ENCODE measurements at places on chromosomes 3 and 15. TPM values are rescaled to one million over a fixed set of nuclear protein-coding genes. Genes with fewer than 3 reads are reported as not detected.

The GMPS gene
- 54.3 TPM for polyA plus RNA-seq

The PCSK6 gene
- 1.5 TPM for polyA plus RNA-seq

The GUCA1C gene
- 0.43 TPM for polyA plus RNA-seq

The FRMD4B gene
- 15.1 TPM for polyA plus RNA-seq

The MUC20 gene
- 0.16 TPM for polyA plus RNA-seq

The BCL2A1 gene
- not detected for polyA plus RNA-seq

The PLSCR2 gene
- not detected for polyA plus RNA-seq

The LDHAL6B gene
- polyA plus RNA-seq, result not detected

The CLEC3B gene
- not detected for polyA plus RNA-seq

The DTX3L gene
- polyA plus RNA-seq, result 13.1 TPM

The CMTM6 gene
- polyA plus RNA-seq, result 24.3 TPM

The SPRED1 gene
- polyA plus RNA-seq, result 4.5 TPM

The IL17RB gene
- 0.03 TPM for polyA plus RNA-seq

The POPDC2 gene
- 0.40 TPM for polyA plus RNA-seq

The SNRK gene
- polyA plus RNA-seq, result 6.0 TPM

The PLCH1 gene
- polyA plus RNA-seq, result 0.02 TPM

The CATSPER2 gene
- 2.9 TPM for polyA plus RNA-seq

The IGSF11 gene
- polyA plus RNA-seq, result not detected

The ASB14 gene
- polyA plus RNA-seq, result not detected

The KIF7 gene
- 3.8 TPM for polyA plus RNA-seq

The AP3B2 gene
- 0.57 TPM for polyA plus RNA-seq

The SERINC4 gene
- polyA plus RNA-seq, result 0.06 TPM

The FBLN2 gene
- polyA plus RNA-seq, result 4.1 TPM

The GOLGA6A gene
- not detected for polyA plus RNA-seq

The RPL39L gene
- polyA plus RNA-seq, result 65.7 TPM

The RYR3 gene
- not detected for polyA plus RNA-seq

The ADCY5 gene
- polyA plus RNA-seq, result 0.01 TPM

The WNT5A gene
- 4.0 TPM for polyA plus RNA-seq

The IQCH gene
- polyA plus RNA-seq, result 0.84 TPM

The TUSC7 gene
- not detected for polyA plus RNA-seq

The LRRIQ4 gene
- polyA plus RNA-seq, result not detected

The RBP2 gene
- not detected for polyA plus RNA-seq

The CLDN16 gene
- not detected for polyA plus RNA-seq

The ERICH6 gene
- polyA plus RNA-seq, result not detected

The EPB42 gene
- polyA plus RNA-seq, result not detected

The LRRC2 gene
- 0.34 TPM for polyA plus RNA-seq

The TMA7 gene
- 616 TPM for polyA plus RNA-seq

The UBA7 gene
- 3.9 TPM for polyA plus RNA-seq

The DUOXA2 gene
- not detected for polyA plus RNA-seq

The SNURF gene
- polyA plus RNA-seq, result 8.6 TPM

The CYP1A1 gene
- polyA plus RNA-seq, result 0.67 TPM

The PEX5L gene
- 0.20 TPM for polyA plus RNA-seq

The GOLGA6D gene
- polyA plus RNA-seq, result not detected

The GP5 gene
- polyA plus RNA-seq, result not detected

The CALML4 gene
- polyA plus RNA-seq, result 5.5 TPM

The PROS1 gene
- polyA plus RNA-seq, result 1.4 TPM

The NR2F2 gene
- polyA plus RNA-seq, result 20.8 TPM

The HACL1 gene
- 16.1 TPM for polyA plus RNA-seq

The ITPKA gene
- polyA plus RNA-seq, result 0.62 TPM

The RETNLB gene
- not detected for polyA plus RNA-seq

The OR5H2 gene
- not detected for polyA plus RNA-seq

The SCN11A gene
- not detected for polyA plus RNA-seq

The HDGFL3 gene
- 18.1 TPM for polyA plus RNA-seq

The PPCDC gene
- polyA plus RNA-seq, result 19.1 TPM

The FAM43A gene
- polyA plus RNA-seq, result 0.54 TPM

All from foreskin keratinocyte (primary cell).